ENCODE measurements at places on chromosomes 3 and 15.

- no peak for DNase-seq
Measured at GRCh38 chr3:110174908-110175307, 837.6 kb upstream of the DPPA4 start.

GRCh38 chr3:14458434-14459275, 56.2 kb downstream of the SLC6A6 start:
- DNase-seq = no peak

GRCh38 chr15:50993598-50993997, 85.1 kb downstream of the AP4E1 start:
- DNase-seq = no peak

DNA sequence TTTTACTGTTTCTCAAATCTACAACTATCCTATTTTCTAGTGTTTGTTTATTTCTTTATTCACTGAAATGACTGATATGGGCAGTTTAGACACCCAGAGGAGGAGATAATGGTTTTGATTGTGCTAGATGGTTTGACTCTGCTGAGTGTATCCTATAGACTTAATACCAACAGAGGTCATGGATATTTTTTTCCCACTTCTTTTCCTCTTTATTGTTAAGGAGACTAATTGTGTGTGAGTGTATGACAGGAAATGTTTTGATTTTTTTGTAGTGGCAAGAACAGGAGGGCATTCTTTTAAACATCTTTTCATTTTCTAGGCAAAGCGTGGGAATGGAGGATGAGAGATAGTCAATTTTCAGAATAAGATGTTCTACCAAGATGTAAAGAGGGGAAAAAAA, 223.5 kb downstream of the CHST2 start:
- DNase-seq = no peak

GRCh38 chr3:100782348-100782747, 73.1 kb downstream of the TFG start:
- no peak for DNase-seq

GRCh38 chr3:152517502-152517901, 248.8 kb downstream of the MBNL1 start:
- DNase-seq = no peak

Measured in T-helper 2 cell (primary cell).